Kasumi-1 (cell line): ENCODE measurements at places on chromosomes 2 and 18.

DNA sequence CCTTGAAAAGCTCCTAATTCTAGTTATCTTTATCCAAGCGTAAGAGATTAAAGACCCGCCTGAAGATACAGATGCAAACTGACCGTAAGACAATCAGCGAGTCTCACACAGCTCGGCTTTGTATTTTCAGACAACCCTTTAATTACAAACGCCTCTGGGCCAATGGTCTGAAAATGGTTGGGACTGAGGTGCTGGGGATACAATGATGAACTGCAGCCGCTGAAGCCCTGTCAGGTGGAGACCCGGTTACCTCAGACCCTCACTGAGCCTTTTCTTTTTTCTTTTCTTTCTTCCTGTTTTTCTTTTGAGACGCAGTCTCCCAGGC, 715 bp upstream of the CFAP36 start:
- peak; percentile 23 for DNase-seq

DNA sequence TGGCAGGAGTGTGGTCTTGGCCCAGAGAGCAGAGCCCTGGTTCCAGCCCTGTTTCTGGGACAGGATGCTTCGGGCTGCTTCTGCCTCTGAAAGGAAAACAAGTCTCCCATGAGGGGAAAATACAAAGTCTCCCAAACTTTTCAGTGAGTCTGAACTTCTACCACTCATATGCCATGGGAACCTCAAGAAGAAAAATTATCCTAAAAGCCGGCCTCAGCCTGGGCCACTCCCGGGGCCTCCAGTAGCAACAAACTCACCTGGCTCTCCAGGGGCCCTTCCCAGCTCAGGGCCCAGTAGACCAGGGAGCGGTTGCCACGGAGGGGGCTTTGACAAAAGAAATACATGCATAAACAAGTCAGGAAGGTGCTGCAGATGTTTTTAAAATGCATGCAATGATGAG, 289.2 kb upstream of the HDAC4 start:
- DNase-seq, result no peak

GRCh38 chr2:165238295-165238694, 919 bp upstream of the SCN2A start:
- peak; percentile 42 for DNase-seq

DNA sequence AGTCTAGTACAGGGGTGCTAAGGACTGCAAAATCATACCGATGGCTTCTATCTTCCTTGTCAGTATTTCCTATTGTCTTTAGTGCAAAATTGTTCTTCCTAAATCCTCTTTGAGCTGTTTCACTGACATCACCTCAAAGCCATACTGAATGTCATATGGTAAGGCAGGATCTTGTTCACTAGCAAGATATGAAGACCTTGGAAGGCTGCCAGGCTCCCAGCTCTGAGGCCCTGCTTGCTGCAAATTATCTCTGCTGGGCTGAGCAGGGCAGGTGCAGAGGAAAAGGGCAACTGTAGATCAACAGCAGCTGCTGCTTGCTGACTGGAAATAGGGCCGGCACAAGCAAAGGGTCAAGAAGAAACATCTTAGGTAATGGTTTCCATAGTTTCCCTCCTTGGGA, 58.2 kb downstream of the PMAIP1 start:
- DNase-seq, result peak; percentile 87

DNA sequence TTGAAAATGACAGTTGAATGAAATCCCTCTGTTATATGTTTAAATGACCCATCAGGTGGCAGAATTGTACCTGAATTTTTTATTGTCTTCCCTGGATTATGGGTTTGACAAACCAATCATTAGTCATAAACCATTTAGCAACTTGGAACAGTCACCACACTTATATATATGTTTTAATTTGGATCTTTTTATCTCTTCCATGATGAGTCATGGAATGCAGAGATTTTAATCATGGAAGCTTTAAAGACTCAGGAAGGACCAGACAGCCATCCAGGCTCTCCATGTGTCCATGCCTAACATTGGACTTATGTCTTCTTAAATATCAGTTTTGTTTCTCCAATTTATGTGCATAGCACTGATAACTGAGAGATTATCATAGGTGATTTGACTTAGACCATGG, 188.3 kb upstream of the ZSWIM2 start:
- DNase-seq, result no peak

GRCh38 chr2:132780651-132781050, 110.6 kb upstream of the LYPD1 start:
- no peak for DNase-seq

- DNase-seq, result no peak
Observed at GRCh38 chr18:4734903-4735302, 279.8 kb upstream of the DLGAP1 start.

- no peak for DNase-seq
Observed at GRCh38 chr18:10563886-10564285, 38.1 kb downstream of the NAPG start.

- DNase-seq, result no peak
Observed at GRCh38 chr2:8642366-8643068, 39.3 kb upstream of the ID2 start.

DNA sequence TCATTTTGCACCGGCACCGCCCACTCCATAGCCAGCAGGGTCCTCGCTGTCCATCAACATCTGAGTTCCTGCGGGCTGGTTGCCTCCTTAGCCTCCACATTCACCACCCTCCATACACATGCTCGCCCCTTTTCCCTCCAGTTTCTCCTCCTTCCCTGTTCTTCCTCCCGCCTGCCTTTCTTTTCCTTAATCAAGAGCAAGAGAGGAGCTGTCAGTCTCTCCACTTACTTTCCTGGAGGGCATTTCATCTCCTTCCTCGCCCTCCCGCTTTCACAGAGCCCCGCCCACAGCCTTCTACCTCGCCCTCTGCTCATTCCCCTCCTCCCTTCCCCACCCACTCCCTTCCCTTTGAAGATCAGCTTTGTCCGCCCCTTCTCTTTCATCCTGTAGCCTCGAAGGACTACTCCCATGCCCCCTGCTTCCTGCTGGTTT, 13.8 kb upstream of the ZBTB7C start:
- DNase-seq, result no peak

DNA sequence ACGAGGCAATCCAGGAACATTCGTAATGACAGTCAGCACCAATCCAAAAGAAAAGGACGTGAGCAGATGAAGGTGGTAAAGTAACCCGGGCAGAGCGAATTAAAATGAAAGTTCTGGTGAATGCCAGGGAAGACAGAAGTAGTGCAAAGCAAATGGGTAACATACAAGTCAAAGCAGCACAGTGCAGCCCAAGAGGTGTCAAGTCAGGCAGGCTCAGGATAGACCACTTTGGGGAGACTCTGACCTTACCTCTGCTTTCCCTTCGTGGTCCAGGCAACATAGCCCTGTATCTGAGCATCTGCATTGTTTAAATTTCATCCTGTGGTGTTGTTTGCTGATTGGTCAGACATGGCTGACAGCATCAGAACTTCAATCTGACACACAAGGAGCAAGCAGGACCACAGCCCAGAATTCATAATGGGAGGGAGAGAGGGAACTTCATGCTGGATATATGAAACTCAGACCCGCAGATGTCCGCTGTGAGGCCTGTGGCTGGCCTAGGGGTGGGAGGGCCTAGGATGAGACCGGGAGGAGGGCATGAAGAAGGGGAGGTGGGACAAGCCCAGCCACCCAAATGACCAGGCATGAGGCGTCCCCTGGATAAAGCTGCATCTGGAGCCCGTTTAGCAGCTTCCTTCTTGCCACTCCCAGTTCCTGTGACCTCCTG, 285.7 kb downstream of the TCF4 start:
- DNase-seq, result no peak

GRCh38 chr2:183493040-183493439, 368.8 kb downstream of the NUP35 start:
- no peak for DNase-seq

DNA sequence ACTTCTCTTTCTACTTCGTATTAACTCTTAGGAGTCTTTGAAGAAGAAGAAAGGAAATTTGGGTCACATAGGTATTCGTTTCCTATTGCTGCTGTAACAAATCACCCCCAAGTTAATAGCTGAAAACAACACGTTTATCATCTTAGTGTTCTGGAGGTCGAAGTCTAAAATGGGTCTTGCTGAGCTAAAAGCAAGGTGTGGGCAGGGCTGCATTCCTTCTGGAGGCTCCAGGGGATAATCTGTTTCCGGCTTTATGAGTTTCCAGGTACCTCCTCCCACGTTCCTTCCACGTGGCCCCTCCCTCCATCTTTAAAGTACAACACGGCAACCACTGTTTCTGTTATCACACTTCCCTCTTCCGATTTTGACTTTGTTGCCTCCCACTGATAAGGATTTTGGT, 233.5 kb upstream of the RBBP8 start:
- DNase-seq, result no peak

GRCh38 chr2:202687276-202687675, 52.5 kb downstream of the FAM117B start:
- DNase-seq, result no peak

- DNase-seq, result no peak
Observed at GRCh38 chr2:54791831-54792230, 68.4 kb downstream of the EML6 start.
